ENCODE measurements at places on chromosomes 2 and 18.

DNA sequence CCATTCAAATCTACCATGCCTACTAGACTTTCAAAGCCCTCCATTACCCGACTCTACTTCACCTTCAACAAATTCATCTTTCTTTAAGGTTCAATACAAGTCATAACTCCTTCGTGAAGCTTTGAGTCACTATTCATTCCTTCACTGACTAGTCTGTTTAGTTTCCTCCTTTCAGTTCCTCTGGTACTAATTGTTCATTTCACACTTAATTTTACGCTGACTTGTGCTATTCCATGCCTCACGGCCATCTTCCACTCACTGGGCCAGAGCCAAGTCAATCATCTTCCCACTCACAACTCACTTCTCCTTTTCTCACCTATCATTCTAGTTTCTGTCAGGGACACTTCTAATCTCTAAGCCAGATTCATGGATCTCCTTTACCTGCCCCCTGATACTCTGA lies 136.2 kb downstream of the MTX2 start:
- DNase-seq = no peak

GRCh38 chr2:204109681-204110080 lies 173.1 kb downstream of the ICOS start:
- no peak for DNase-seq

DNA sequence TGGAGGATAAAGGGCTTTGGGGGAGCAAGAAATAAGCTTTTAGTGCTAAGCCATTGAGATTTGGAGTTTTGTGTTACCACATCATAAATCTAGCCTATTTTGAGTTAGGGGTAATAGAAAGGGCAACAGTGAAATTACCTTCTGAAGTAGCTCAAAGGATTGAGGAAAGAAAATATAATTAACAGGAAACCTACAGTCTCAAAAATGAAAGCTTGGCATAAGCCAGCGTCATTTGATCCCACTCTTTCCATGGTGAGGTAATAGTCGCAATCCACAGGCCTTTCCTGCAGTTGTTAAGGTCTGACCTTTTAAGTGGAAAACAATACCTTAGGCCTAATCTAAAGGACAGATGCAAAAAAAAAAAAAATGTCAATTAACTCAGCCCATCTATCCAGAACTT lies 182.7 kb downstream of the UXS1 start:
- no peak for DNase-seq

DNA sequence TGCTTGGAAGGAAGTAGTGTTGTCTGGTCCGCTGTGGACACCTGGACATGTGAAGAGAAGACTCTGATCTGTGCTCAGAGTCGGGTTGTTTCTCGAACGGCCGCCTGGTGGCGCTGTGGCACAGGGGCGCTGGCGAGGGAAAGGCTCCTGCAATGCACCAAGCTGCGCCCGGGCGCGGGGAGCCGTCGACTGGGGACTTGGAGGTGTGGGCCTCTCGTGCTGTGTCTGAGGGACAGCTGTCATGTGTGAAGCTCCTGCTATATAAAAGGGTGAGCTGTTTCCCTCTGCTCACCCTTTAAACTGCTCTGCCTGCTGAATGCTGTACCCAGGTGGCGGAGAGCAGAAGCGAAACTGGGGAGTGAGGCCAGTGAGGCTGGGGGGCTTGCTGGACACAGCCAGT lies 44.0 kb downstream of the GNAL start:
- DNase-seq = no peak

DNA sequence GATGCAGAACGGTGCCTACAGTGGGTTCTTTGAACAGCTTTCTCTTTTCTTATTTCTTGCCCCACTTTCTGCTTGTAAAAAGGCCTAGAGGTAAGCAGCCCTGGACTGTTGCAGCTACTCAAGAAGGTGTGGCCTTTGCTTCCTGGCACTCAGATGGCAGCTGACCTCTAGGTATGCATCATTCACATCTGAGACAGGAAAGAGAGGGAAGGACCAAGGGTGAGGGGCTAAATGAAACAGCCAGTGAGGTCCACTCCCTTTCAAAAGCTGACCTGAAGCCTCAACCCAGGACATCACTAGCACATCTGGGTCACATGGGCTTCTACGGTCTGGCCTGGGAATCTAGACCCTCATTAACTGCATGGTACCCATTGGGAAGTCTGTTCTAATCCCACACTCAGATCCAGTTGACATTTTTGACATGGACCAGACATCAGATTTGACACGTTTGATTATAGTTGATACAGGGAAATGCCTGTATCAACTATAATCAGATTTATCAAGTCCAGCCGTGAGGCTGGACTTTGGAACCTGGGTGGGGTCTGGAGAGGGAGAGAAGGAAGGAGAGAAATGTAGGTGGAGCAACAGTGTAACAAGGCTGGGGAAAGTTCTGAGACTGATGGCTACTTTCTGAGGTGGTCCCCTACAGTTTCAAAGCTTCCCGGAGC lies 60.2 kb downstream of the E2F6 start:
- DNase-seq = no peak

DNA sequence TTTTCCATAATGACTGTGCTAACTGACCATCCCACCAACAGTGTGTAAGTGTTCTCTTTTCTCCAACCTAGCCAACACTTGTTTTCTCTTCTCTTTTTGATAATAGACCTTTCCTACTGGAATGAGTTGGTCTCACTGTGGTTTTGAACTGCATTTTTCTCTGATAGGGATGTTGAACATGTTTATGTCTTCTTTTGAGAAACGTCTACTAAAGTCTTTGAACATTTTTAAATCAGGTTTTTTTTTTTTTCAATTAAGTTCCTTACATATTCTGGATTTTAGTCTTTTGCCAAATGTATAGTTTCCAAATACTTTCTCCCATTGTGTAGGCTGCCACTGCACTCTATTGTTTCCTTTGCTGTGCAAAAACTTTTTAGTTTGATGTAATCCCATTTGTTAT lies 405.5 kb upstream of the FIGN start:
- no peak for DNase-seq

- no peak for DNase-seq
Observed at GRCh38 chr18:67864677-67865340, 348.3 kb upstream of the DSEL start.

DNA sequence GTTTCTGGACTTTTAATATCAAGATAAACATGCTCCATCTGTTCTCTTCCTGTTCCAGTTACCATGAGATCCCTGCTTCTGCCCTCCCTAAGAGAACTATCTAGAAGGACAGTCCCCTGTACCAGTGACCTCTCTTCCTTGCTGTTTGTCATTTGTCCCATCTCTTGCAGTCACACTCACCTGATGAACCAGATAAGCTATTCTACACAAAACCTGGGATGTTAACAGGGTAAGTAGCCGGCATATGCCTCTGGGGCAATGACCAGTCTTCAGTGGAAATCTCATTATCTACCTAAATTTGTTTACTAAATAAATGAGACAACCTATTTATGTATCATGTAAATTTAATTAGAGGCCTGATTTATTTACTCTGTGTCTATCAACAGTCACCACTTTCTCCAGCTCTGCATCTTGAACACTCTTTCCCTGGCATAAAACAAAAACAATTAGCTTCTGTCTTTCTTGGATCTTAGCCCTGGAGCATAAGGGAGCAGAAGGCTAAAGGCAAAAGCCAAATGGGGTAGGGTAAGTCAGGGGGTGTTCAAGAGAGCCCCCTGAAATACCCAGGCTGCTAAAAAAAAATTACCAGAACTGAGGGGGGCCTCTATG lies 337.7 kb downstream of the ALK start:
- DNase-seq = no peak

- no peak for DNase-seq
Observed at GRCh38 chr2:15973481-15974401, 33.4 kb downstream of the MYCN start.

- no peak for DNase-seq
Observed at GRCh38 chr18:21851327-21851961, 110.9 kb downstream of the MIB1 start.

GRCh38 chr2:58449286-58450010 lies 208.3 kb upstream of the FANCL start:
- no peak for DNase-seq

DNA sequence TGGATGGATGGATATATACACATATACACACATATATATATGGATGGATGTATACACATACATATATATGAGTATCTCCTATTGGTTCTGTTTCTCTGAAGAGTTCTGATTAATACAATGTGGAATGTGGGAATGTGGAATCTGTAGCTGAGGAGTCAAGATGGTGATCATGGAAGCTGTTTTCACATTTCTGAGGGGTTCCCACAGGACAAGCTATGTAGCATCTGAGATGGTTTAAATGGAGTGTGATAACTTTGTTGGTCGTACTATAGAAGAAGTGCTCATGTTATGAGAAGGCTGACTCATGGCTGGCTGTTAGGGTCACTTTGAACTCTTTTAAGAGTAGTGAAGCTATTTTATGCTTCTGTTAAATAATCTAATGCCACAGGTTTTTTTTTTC lies 279.7 kb downstream of the MEIS1 start:
- no peak for DNase-seq

DNA sequence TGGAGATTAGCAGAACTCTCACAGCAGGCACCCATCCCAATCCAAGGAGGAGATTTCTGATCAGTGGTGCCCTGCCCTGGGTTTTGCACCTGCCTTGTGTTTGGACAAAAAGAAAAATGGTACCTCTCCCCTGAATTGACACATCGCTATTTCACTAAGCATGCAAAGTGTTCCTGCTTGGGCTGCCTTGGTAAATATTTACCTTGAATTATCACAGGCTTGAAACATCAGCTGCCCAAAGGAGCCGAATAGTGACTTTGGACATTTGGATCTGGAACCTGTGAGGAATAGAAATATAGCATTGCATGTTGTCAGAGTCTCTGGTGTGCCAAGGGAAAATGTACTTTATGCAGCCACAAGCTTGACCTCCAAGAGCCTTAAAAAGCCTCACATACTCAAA lies 926.4 kb upstream of the FANCL start:
- no peak for DNase-seq

DNA sequence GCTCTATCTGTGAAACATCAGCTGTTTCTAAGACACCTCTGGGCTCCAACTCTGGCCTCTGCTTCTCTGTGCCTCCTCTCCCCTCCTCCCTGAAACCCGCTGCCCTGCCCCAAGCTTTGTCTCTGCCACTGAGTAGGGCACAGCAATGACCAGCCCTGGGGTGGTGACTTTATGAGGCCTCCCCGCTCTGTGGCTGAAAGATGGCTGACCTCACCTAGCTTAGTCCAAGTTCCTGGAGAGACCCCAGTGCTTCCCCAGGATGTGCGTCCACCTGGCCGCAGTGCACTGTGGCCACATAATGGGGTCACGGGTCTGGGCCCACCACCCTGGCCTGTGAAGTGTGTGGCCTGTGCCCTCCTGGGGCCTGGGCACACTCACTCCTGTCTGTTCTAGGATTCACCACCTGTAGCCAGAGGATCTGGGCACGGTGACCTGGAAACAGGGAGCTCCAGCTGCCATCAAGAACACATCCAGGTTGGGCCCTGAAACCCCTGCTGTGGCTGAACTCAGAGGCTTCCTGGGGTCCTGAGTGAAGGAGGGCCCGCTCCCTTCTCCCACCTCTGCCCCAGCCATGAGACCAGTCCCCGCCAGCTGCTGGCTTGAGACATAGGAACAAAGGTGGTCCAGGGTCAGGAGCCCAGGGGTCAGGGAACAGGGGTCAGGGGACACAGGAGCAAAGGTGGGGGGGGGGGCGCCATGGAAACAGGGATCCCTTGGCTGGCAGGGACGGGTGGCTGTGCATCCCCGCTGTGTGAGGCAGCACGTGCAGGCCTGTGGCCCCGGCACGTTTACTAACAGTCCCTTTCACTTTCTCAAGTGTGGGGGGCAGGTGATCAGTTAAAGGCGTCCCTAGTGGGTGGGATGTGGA lies 29.3 kb upstream of the OTOS start:
- DNase-seq = no peak

GRCh38 chr18:1840878-1841277 lies 730.4 kb downstream of the METTL4 start:
- no peak for DNase-seq

DNA sequence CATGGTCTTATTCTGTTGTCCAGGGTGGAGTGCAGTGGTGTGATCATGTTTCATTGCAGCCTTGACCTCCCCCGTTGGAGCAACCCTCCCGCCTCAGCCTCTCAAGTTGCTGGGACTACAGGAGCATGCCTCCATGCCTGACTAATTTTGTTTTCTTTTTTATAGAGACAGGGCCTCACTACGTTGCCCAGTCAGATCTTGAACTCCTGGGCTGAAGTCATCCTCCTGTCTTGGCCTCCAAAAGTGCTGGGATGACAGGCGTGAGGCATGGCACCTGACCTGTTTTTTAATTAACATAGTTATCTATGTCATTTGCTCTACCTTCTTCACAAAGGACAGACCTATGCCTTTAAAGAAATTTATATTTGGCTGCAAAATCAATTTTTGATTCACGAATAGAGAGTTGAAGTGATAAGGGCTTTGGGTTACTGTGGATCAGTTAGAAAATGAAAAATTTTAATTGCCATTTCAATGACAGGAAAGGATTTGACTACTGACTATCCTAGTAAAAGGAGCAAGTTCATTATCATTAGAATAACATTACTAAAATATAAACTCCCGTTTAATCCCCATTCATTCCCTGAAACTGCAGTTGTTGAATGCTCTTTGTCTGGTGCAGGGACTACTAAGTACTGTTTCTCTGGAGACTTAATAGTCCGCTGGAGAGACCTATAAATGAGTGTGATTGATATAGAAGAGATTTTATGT lies 3.7 kb downstream of the RNF138 start:
- no peak for DNase-seq

DNA sequence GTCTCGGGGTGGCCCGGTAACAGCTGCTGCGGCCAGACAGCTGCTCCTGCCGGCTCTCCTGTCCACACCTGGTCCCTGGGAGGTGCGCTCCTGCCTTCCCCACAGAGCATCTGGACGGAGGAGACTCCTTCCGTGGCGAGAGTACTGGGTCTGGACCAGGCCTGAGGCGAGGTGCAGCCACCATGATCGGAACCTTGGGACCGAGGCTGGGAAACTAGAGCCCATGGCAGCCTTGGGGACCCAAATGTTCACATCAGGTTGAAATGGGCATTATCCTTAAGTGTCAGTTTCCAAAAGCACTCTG lies 628 bp downstream of the GIGYF2 start:
- no peak for DNase-seq

DNA sequence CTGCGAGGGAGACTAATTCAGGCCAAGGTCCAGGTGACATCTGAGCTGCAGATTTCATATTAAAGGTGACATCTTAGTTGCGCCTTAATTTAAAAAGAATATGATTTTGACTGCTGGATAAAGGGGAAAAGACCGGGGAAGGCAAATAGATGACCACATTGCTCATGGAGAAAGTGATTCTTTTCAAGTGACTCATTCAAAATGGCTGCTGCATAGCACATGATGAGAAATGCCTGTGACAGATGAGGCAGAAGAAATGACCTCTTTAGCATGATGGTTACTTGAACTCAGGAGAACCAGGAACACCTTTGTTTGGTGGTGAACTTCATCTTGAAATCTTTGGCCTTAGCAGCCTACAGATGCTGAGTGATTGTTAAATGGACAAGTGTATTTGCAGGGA lies 385.8 kb upstream of the TRIB2 start:
- DNase-seq = no peak

- DNase-seq = no peak
Observed at GRCh38 chr2:222424729-222425671, 657 bp downstream of the SGPP2 start.
